ENCODE measurements at places on chromosomes 11 and 22. TPM values are rescaled to one million over a fixed set of nuclear protein-coding genes. Genes with fewer than 3 reads are reported as not detected.

IFITM5 gene
- total RNA-seq: not detected

NXPE2 gene
- not detected for total RNA-seq

CADM1 gene
- total RNA-seq: 2.2 TPM

- no peak for DNase-seq
- no peak overlapping the region for H3K4me3 ChIP-seq
- H3K36me3 ChIP-seq: no peaks in the 10 kb centered on the region
- H3K27me3 ChIP-seq: no peaks in the 10 kb centered on the region
- no peaks in the 10 kb centered on the region for H3K4me1 ChIP-seq
These were observed 265.2 kb downstream of the KCNA4 start for GRCh38 chr11:29751618-29752017.

GRCh38 chr22:49686495-49687219, 141.0 kb downstream of the BRD1 start:
- no peak overlapping the region for H3K4me3 ChIP-seq
- no peak for DNase-seq
- no peaks in the 10 kb centered on the region for H3K36me3 ChIP-seq
- H3K27ac ChIP-seq: no peak overlapping the region
- no peaks in the 10 kb centered on the region for H3K4me1 ChIP-seq

DNA sequence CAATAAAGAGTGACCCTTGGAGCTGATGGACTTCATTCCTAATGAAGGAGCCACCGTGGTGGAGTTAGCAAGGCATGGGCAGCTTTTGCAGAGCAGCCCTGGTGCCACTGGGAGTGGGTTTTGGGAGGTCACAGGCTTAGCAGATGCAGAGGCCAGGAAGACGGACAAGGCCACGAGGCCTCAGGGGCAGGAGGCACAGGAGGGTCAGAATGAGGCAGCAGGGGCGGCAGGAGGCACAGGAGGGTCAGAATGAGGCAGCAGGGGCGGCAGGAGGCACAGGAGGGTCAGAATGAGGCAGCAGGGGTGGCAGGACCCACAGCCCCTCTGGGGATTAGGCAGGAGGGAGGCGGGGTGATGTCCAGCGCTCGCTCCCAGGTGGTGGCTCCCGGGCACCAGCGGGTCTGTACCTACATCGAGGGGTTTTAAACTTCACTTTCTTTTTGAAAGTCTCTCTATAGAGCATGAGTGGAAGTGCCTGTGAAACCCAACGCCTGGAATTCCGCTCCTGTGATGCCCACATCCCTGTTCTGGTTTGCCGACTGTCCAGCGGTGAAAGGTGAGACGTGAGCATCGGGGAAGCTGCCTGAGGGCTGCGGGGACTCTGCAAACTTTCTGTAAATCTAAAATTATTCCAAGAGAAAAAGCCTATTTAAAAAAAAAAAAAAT, 521.6 kb downstream of the BRD1 start:
- no peaks in the 10 kb centered on the region for H3K27me3 ChIP-seq
- no peak overlapping the region for H3K27ac ChIP-seq
- H3K4me1 ChIP-seq: peaks cover 8% of the 10 kb centered on the region
- H3K36me3 ChIP-seq: no peaks in the 10 kb centered on the region
- no peak for DNase-seq

OR8G1 gene
- not detected for total RNA-seq

DNA sequence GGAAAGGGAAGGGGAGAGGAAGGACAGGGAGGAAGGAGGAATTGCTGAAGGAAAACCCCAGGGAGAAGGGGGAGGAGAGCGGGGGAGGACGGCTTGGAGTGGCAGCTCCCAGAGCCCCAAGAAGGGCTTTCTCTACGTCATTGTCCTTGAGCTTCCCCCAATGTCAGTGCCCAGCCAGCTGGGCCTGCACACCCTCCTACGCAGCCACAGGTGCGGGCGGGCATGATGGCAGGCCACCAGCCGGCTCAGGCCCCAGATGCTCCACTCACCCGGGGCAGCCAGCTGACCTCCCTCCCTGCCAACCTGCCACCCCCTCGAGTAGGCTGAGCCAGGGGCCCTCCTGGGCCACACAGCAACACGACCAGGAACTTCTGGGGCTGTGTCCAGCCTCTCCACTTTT, 11.2 kb downstream of the SYT7 start:
- H3K36me3 ChIP-seq: no peaks in the 10 kb centered on the region
- H3K4me1 ChIP-seq: no peaks in the 10 kb centered on the region
- DNase-seq: no peak

CFL1 gene
- 584 TPM for total RNA-seq

- H3K27ac ChIP-seq: no peak overlapping the region
- DNase-seq: no peak
- H3K4me3 ChIP-seq: no peak overlapping the region
- H3K36me3 ChIP-seq: no peaks in the 10 kb centered on the region
- H3K4me1 ChIP-seq: peaks cover 48% of the 10 kb centered on the region
These were observed 26.7 kb upstream of the ETS1 start for GRCh38 chr11:128614026-128614425.

DNA sequence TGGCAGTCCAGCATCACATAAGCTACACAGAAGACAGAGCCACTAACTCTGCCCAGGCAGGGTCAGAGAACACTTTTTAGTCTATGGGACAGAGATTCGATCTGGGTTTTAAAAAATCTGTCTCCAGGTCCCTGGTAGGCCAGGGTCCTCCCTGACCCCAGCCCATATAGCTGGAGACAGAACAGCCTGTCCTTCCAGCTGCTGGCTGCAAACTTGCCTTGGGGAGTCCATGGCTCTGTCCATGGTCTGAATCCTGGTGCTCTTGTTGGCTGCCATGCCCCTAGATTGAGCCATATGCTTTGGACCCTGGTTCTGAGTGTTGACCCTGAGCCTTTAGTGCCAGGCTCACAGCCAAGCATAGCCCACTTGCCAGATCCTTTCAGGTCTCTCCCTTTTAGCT, 13.3 kb upstream of the LIPT2 start:
- H3K27me3 ChIP-seq: no peaks in the 10 kb centered on the region
- DNase-seq: no peak
- H3K4me1 ChIP-seq: no peaks in the 10 kb centered on the region
- H3K4me3 ChIP-seq: no peak overlapping the region
- H3K36me3 ChIP-seq: no peaks in the 10 kb centered on the region
- H3K27ac ChIP-seq: no peak overlapping the region

MSANTD4 gene
- total RNA-seq: 7.9 TPM

DNA sequence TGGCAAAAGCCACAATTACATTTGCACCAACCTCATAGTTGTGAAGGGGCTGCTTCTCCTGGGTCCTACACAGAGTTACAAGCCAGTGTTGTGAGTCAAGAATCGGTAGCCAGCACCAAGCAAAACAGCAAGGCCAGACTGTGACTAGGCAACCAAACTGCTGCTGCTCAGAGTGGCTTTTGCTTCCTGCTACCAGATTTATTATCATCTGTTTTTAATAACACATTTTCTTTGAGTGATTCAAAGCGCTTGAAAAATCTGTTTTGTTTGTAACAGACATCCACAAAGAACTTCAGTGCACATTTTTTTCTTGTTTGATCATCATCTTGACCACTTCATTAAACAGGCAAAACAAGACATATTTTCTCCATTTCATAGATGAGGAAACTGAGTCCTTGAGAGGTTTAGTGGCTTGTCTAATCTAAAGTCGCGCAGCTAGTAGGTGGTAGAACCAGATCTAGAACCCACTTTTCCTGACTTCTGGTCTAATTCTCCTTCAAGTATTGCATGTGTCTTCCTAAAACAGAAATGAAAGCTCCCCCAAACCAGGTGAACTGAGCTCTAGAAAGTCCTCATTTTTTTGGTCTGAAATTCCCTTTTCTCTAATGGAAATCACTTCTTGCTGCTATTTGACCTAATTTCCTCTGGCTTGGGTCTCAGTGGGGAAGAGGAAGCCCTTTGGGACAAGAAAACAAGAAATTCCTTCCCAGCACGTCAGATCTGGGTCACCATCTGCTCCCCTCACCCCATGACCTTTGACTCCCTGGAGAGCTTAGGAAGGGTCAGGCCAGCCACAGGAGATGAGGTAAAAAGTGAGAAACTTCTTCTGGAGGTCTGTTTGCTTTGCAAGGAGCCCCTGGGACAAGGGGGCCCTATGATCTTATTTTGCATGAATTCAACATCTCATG, 39.9 kb downstream of the CWC15 start:
- H3K4me1 ChIP-seq: peaks cover 34% of the 10 kb centered on the region
- H3K4me3 ChIP-seq: no peak overlapping the region
- no peak overlapping the region for H3K27ac ChIP-seq
- no peaks in the 10 kb centered on the region for H3K36me3 ChIP-seq

GRCh38 chr22:24155627-24156140, 25.6 kb upstream of the SUSD2 start:
- H3K27me3 ChIP-seq: no peaks in the 10 kb centered on the region
- H3K36me3 ChIP-seq: no peaks in the 10 kb centered on the region

CRACR2B gene
- total RNA-seq: 1.5 TPM

UCP3 gene
- total RNA-seq: 6.5 TPM

- H3K4me3 ChIP-seq: no peak overlapping the region
- H3K27me3 ChIP-seq: no peaks in the 10 kb centered on the region
- H3K4me1 ChIP-seq: peaks cover 22% of the 10 kb centered on the region
- DNase-seq: no peak
These were observed 17.4 kb upstream of the TMPRSS6 start for GRCh38 chr22:37126882-37127281.

MRGPRF gene
- total RNA-seq: not detected

GRCh38 chr11:106998116-106998915, 20.0 kb downstream of the GUCY1A2 start:
- H3K4me3 ChIP-seq: no peak overlapping the region
- no peaks in the 10 kb centered on the region for H3K4me1 ChIP-seq
- DNase-seq: no peak
- no peaks in the 10 kb centered on the region for H3K36me3 ChIP-seq
- no peak overlapping the region for H3K27ac ChIP-seq

DNA sequence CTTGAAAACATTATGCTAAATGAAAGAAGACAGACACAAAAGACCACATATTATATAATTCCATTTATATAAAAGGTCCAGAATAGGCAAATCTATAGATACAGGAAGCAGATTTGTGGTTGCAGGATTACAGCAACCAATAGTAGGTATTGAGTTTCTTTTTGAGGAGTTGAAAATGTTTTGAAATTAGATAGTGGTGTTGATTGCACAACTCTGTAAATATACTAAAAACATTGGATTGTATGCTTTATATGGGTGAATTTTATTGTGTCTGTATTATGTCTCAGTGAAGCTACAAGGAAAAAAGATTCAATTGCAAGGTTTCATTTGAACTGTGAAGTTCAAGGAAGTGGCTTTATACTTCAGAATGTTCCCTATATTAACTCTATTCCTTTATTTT, 3.0 kb upstream of the RRAS2 start:
- no peaks in the 10 kb centered on the region for H3K27me3 ChIP-seq
- no peaks in the 10 kb centered on the region for H3K36me3 ChIP-seq
- no peak overlapping the region for H3K4me3 ChIP-seq
- no peak overlapping the region for H3K27ac ChIP-seq
- peaks cover 7% of the 10 kb centered on the region for H3K4me1 ChIP-seq

- H3K27me3 ChIP-seq: no peaks in the 10 kb centered on the region
- no peaks in the 10 kb centered on the region for H3K36me3 ChIP-seq
- no peaks in the 10 kb centered on the region for H3K4me1 ChIP-seq
- no peak overlapping the region for H3K27ac ChIP-seq
- H3K4me3 ChIP-seq: no peak overlapping the region
These were observed 17.0 kb downstream of the NCR3LG1 start for GRCh38 chr11:17368551-17368950.

PATE2 gene
- total RNA-seq: not detected

CALCA gene
- total RNA-seq: not detected

DNA sequence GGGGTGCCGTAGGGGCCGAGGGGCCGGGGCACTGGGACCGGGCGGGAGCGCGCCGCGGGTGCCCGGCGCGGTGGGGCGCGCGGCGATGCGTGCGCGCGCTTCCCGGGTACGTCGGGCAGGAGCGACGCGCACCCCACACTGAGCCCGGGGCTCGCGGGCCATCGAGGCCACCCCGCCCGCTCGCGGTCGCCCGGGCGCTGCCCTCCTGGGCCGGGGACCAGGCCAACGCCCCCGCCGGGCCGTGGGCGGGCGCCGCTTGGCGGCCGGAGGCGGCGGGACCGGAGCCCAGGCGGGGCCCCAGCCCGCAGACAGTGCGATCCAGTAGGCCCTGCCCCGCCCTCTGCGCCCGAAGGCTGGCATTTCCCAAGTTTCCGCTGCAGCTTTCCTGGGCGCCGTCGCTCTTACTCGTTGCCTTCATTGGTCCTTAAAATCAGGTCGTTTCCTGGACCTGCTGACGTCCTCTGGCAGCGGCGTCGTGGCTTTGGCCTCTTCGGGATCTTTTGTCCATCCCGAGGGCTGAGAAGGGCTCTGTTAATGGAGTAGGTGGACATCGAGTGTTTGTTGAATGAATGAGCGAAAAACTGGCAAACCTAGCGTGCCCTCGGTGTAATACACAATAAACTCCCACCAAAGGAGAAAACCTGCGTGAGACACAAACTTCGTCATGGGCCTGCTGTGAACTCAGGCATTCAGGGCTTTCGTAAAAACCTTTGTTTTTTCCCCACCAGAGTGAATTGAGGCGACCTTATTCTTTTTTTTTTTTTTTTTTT, 638 bp downstream of the PARVA start:
- H3K27ac ChIP-seq: no peak overlapping the region
- H3K36me3 ChIP-seq: no peaks in the 10 kb centered on the region
- H3K4me3 ChIP-seq: peak overlapping the region; percentile 43
- DNase-seq: no peak

- H3K27ac ChIP-seq: no peak overlapping the region
- peaks cover 25% of the 10 kb centered on the region for H3K4me1 ChIP-seq
- no peak overlapping the region for H3K4me3 ChIP-seq
- no peaks in the 10 kb centered on the region for H3K36me3 ChIP-seq
These were observed 3.2 kb upstream of the GAB2 start for GRCh38 chr11:78420796-78421209.

- no peak overlapping the region for H3K27ac ChIP-seq
- DNase-seq: no peak
- no peaks in the 10 kb centered on the region for H3K4me1 ChIP-seq
- H3K27me3 ChIP-seq: no peaks in the 10 kb centered on the region
These were observed 32.2 kb upstream of the ACCSL start for GRCh38 chr11:44015624-44016007.

DNA sequence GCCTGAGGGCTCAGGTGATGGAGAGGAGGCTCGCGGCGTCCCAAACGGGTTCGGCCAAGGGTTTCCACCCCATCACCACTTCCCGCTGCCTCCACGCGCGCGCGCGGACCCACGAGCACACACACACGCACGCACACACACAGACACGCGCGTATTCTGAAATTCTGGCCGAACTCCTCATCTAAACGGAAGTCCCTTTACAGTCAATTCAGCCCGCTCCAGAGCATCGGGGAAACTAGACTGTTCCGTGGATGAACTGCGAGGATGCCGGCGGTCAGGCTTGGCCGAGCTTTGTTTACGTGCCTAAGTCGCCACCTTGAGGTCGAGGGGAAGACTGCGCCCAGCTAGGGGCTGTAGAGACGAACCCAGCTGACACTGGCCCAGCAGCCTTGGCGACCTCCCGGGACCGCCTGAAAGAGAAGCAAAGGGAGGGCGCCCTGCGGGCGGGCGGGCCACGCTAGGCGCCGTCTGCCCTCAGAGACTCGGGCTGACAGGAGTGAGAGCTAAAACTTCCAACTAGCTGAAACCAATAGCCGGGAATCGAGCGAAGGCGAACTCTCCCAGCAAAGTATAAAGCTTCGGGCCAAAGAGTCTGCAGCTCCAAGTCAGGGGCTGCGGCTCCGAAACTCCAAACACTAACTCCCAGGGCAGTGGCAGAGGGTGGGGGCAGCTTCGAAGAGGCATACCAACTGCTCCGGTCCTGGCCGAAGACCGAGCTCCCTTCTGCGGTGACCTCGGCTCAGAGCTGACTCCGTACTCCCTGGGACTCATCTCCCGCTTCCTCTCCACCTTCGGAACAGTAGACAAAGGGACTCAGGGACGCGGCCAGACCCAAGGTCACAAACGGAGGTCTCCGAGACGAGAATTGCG, 124.7 kb upstream of the C11orf58 start:
- H3K4me1 ChIP-seq: peaks cover 18% of the 10 kb centered on the region
- H3K27ac ChIP-seq: no peak overlapping the region
- no peaks in the 10 kb centered on the region for H3K36me3 ChIP-seq
- peak overlapping the region; percentile 52 for H3K4me3 ChIP-seq

OR56A1 gene
- 0.23 TPM for total RNA-seq

All from T-cell (primary cell).